ENCODE measurements at places on chromosomes 7 and 10.

- DNase-seq: no peak
These were observed 589.3 kb downstream of the DNAJB6 start for GRCh38 chr7:157926107-157926506.

- DNase-seq: no peak
These were observed 1181.6 kb downstream of the DNAJB9 start for GRCh38 chr7:109751241-109751640.

GRCh38 chr10:97849687-97850402 lies at the start of gene GOLGA7B:
Gene GOLGA7B, plus strand, starts transcription at chr10:97849843. Its CDS starts 461 bp downstream, at chr10:97850304.
- DNase-seq: peak; percentile 66

DNA sequence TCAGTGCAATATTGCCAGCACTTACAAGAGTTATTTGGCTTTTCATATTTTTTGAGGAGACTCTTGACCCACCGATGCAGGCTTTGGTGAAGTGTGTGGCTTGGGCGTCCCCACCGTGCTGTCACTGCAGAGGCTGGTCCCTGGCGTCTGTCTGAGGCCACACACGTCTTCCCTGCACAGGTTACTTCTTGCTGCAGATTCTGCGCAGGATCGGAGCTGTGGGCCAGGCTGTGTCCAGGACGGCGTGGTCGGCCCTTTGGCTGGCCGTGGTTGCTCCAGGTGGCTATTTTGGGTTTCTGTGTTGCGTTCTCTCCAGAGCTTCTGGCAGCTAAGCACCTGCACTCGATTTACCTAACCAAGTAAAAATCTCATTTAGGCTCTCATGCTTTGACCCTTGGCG lies 18.9 kb downstream of the SUN1 start:
- DNase-seq: no peak

- no peak for DNase-seq
These were observed 14.4 kb downstream of the COL28A1 start for GRCh38 chr7:7521259-7521658.

GRCh38 chr10:88805361-88805760 lies 2.8 kb downstream of the LIPM start:
- DNase-seq: no peak

DNA sequence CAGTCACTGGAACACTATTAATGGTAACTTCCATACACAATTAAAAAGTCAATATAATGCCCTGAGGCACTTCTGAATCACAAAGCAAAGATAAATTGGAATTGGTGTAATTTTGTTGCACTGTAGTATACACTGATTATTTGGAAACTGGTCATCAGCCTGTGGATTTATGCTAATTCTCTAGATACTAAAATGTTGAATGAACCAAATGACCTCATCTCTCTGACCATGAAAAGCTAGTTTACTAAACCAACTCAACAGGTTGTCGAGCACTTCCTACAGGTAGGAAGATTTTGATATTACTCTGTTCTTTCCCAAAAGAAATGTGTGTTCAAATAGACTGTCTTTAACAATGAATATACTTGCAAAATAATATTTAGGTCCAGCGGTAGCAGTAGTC lies 5.3 kb downstream of the NRP1 start:
- DNase-seq: no peak

- DNase-seq: no peak
These were observed 49.3 kb upstream of the AGBL3 start for GRCh38 chr7:134936893-134937510.

GRCh38 chr10:100072514-100072913 lies 9.2 kb downstream of the CPN1 start:
- DNase-seq: no peak

- no peak for DNase-seq
These were observed 1.2 kb downstream of the RARRES2 start for GRCh38 chr7:150340024-150340749.

- DNase-seq: no peak
These were observed 4.2 kb downstream of the STEAP4 start for GRCh38 chr7:88302486-88302885.

GRCh38 chr7:158316466-158317031 lies 271.1 kb downstream of the PTPRN2 start:
- no peak for DNase-seq

DNA sequence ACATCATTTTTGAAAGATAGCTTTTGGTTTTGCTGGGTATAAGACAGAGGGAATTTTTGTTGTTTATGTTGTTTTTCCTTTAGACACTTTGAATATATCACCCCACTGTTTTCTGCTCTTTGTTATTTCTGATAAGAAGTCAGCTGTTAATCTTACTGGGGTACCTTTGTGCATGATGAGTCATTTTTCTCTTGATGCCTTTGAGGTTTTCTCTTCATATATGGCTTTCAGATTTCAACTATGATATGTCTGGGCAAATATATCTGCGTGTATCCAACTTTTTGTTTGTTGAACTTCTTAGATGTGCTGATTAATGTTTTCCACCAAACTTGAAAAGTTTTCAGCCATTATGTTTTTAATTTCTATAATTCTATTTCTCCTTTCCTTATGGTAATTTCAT lies 208.6 kb upstream of the TMEM72 start:
- no peak for DNase-seq

DNA sequence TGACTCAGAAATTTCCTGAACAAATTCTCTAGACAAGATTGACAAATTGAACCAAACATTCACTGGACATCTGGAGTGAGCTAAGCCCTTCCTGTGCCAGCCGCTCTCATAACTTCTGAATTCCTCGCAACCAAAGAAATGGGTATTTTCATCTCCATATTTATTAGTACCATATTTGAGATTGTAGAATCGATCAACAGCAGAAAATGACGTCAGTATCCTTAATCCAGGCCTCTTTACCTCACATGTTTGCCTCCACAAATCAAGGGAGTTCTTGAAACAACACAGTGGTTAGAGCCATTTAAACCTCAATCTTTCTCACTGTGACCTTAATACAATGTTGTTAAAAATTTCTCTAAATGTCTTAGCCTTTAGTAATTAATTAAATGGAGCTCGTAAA lies 735.6 kb upstream of the SORCS1 start:
- no peak for DNase-seq

DNA sequence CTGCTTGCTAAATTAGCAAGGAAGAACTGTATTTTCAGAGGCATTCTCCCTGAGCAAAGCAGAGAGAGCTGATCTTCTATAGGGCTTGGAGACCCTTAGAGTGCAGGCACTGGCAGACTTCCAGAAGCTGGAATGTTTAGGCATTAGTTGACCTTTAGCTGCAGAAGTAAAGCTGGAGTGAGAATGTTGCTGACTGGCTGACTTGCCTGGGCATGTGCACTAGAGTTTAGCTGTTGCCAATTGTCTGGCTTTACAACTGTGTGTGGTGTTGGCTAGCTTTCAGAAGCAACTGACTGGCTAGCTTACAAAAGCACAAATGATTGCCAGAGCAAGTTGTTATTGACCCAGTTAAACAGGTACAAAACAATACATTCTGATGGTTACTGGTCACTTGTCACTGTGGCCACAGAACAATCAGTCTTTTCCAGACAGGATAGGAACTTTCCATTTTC lies 25.1 kb downstream of the FAM13C start:
- no peak for DNase-seq

- DNase-seq: no peak
These were observed 50.5 kb upstream of the COBL start for GRCh38 chr7:51366930-51367613.

- no peak for DNase-seq
These were observed 93.6 kb upstream of the RSU1 start for GRCh38 chr10:16910793-16911164.

GRCh38 chr10:47027108-47027783 lies 116.0 kb downstream of the PTPN20 start:
- DNase-seq: no peak

DNA sequence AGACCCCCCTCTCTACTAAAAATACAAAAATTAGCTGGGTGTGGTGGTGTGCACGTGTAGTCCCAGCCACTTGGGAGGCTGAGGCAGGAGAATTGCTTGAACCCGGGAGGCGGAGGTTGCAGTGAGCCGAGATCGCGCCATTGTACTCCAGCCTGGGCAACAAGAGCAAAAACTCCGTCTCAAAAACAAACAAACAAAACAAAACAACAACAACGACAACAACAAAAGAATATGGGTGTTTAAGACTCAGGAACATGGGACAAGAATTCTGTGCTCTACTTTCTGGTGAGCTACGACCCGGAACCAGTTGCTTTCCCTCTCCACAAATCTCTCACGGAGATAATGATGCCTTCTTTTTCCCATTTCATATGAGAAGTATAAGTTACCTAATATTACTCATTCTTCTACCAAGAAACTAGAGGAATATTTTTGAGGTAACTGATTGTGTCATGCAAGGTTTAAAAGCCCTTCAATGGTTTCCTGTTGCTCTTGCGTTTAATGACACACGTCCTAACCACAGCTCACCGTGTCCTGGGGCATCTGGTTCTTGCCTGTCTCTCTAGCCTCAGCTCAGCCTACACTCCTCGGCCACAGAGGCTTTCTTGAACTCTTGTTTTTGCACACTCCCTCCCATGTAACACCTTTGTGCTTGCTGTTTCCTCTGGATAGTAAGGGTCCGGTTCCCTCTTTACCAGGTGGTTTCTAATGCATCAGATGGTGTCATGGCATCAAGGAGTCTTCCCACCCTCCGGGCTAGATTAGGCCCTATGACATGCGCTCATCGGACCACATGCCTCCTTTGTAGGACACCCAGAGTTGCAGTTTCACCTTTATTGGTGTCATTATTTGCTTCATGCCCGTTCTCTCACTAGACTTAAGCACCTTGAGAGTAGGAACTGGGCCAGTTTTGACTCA lies 67.5 kb downstream of the PFKFB3 start:
- DNase-seq: peak; percentile 62

GRCh38 chr7:1676550-1677078 lies 6.5 kb downstream of the ELFN1 start:
- no peak for DNase-seq

DNA sequence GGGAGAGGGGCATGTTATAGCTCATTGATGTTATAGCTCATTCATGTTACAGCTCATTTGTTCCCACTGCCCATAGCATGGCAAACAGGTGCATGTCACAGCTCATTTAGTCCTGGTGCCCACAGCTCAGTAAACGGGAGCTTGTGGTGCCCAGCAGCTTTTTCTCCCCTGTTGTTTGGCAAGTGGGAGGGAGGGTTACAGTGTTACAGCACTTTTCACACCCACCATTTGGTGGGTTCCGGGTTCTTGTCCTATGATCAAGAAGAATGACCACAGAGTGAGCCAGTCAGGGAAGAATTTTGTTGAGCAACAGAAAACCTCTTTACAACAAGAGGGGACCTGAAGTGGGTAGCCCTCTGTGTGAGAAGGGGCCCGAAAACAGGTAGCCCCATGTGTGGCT lies 162.8 kb upstream of the CSTF2T start:
- no peak for DNase-seq

DNA sequence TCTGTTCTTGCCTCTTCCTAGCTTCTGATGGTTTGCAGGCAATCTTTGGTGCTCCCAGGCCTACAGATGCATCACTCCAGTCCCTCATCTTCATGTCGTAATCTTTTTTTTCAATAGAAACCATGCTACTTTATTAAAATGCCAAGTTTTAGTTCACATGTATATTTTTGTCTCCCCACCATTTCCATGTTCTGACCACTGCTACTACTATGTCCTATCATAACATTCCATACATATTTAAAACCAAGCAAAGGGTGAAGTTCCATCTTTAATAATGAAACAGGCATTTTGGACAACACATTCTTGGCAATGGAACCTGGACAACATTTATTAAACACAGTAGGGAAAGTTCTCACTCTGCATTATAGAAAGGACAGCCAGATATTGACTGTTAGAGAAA lies 58.8 kb downstream of the ZNF518A start:
- no peak for DNase-seq

- DNase-seq: no peak
These were observed 52.6 kb upstream of the BET1 start for GRCh38 chr7:94056796-94057207.

DNA sequence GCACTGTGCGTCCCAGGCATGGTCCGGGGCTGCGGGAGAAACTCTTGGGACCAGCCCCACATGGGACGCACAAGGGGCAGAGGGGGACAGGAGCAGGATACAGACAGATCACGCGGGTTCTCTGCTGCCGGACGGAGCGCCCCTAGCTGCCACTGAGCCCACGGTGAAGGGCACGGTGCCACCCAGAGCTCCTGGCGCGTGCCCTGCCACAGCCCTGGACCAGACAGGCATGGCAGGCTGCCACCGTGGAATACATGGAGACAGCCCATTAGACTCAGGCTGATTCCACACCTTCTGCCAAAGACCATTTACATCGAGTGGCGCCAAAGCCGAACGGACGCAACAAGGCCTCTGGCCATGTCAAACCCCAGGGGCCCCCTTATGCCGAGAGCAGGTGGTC lies 90.4 kb downstream of the MAD1L1 start:
- no peak for DNase-seq

Data from activated effector memory CD4-positive, alpha-beta T cell treated with Interleukin-2 at 50 U/mL for 16 hours (primary cell).